ENCODE measurements at places on chromosomes 3 and 15.

DNA sequence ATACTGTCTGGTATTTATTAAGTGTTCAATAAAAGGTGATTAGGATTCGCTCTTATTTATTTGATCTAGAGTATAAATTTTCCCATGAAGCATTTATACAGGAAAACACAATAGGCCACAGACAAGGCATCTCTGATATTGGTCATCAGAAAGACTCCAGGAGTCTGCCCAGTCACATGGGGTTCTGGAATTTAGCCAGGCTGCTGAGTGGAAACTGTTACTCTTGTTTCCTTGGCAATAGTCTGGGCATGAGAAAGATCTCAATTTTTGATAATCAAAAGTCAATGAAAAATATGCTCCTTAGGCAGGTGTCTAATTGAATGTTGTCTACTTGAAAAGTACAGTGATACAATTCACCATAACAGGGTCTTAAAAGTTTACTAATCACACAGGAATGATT lies 161.2 kb downstream of the FRMD5 start:
- peak; percentile 27 for DNase-seq

DNA sequence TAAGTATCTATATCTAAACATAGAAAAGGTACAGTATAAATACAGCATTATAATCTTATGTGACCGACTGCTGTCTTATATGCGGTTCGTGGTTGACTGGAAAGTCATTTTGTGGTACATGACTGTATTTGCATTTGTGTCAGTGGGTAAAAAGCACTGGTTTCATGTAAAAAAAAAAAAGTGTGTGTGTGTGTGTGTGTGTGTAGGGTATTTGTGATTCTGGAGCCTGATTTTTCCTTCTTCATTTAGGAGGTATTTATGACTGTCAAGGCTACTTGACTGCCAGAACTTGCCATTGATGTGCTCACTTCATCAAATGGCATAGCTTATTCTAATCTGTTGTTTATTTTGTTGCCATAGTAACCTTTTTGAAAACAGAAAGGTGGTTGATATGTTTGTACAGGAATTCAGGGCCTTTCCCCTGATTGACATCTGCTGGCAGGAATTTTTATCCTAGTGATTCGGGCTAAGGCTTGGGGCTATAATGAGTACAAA lies 63.2 kb downstream of the AKAP13 start:
- DNase-seq, result peak; percentile 88

DNA sequence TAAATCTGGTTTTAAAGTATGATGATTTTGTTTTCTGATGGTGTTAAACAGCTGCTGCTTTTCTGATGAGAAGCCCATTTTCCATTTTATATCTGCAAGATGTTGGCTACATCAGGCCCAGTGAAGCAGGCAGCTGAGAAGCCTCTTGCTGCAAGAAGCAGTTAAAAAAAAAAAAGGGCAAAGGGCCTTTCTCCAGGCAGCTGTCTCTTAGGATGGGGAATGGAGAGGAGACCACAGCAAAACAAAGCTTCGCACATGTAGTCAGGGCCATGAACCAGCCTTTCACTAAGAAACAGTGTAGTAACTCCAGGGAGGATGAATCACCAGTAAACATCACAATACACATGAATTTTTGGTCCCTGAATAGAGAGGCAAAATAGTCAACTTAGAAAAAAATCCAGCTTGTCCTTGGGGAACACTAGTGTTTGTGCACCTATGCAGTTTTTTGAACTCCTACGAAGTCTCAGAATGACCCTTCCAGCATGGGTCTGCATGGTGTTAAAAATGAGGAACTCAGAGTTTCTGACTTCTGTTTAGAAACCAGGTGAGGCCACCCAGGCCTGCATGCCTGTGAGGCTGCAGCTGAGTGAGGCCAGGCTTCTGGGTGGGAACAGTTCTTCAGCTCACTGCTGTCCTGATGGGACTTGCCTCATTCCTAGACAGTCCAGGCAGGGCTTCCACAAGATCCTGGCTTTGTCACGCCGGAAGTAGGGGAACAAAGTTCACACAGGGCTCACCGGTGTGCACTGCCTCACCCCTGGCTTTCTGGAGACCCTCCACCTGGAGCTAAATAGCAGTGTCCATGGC lies 518.7 kb downstream of the MCTP2 start:
- peak; percentile 39 for DNase-seq

GRCh38 chr3:50876947-50877346 lies 202.2 kb downstream of the DOCK3 start:
- DNase-seq, result no peak

GRCh38 chr3:98991393-98991792 lies 89.9 kb upstream of the DCBLD2 start:
- no peak for DNase-seq

GRCh38 chr15:42056934-42057798 lies 36.3 kb upstream of the PLA2G4E start:
- peak; percentile 100 for DNase-seq

DNA sequence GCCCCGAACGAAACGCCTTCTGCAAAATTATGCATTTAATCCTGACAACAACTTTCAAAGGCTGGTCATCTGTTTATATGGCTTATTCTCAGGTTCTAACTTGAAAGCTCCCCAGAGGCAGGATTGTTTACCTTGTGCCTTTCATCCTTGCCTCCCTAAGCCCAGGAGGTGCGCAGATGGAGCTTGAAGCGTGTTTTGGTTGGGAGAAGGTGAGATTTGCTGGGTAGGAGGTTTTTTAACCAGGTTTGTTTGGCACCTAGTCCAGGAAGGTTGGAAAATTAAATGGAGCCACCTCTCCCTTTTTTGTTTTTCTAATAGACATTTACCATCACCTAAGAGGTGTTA lies 675 bp downstream of the TSEN2 start:
- DNase-seq, result peak; percentile 9

GRCh38 chr3:56773986-56774385 lies 27.8 kb downstream of the ARHGEF3 start:
- DNase-seq, result no peak

GRCh38 chr15:41945731-41946130 lies 26.6 kb downstream of the EHD4 start:
- no peak for DNase-seq

GRCh38 chr3:32495609-32496008 lies 7.0 kb downstream of the CMTM6 start:
- peak; percentile 91 for DNase-seq

DNA sequence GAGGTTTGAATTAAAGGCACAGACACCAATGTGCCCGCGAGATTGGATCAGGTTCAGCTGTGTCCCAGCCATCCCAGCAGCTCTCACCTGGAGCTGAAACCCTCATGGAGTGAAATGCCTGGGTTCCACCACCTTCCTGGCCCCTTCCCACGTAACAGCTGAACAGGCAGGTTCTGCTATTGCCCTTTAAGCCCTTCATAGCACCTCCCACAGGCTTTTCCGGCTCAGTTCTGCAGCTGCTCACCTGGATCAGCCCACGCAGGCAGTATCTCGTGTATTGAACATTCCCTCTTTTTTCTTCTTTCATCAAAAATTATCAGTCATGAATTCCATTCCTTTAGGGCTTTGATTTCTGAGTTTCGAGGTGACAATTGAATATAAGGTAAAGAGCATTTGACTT lies 129.8 kb downstream of the SLC9A9 start:
- no peak for DNase-seq

DNA sequence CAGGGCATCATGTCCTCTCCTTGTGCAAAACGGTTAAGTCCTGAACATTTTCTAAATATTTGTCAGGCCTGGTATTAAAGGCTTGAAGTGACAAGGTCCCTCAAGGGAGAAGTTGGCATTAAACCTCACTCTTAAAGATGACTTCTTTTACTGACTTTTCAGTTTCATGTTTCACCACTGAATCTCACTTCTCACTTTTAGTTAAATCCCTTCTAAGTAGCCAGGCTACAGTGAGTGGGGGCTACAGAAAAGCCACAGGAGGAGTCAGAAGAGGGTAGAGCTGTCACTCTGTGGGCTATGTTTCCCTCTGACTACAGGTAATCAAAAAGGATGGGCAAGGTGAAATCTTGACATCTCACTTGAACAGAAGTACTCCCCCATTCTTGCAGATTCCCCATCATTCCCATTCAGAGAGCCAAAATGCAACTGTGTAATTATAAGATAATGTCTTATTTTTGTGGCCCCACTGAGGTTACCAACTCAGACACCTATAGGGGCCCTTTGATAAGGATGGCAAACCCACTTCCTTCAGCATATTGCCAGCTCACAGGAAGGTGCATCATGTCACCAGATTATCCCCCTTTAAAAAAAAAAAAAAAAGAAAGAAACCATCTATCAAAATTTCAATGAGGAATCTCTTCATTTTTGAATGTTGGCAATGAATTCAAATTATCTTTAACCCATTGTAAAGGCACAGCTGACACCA lies 790.1 kb upstream of the CFAP20DC start:
- no peak for DNase-seq

DNA sequence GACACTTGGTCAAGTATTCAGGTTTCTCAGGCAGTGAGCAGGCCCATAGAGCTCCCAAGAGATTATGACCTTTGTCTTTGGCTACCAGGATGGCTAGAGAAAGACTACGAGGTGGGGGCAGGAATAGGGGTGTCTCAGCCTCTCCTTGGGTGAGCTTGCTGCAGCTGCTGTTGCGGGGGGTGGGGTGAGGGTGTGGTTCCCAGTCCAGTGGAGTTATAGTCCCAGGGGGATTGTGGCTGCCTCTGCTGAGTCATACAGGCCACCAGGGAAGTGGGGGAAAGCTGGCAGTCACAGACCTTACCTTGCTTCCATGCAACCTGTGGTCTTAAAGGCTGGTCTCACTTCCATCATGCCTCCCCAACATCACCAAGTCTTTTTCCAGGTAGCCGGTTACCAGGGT lies 31.7 kb downstream of the ATP2C1 start:
- no peak for DNase-seq

DNA sequence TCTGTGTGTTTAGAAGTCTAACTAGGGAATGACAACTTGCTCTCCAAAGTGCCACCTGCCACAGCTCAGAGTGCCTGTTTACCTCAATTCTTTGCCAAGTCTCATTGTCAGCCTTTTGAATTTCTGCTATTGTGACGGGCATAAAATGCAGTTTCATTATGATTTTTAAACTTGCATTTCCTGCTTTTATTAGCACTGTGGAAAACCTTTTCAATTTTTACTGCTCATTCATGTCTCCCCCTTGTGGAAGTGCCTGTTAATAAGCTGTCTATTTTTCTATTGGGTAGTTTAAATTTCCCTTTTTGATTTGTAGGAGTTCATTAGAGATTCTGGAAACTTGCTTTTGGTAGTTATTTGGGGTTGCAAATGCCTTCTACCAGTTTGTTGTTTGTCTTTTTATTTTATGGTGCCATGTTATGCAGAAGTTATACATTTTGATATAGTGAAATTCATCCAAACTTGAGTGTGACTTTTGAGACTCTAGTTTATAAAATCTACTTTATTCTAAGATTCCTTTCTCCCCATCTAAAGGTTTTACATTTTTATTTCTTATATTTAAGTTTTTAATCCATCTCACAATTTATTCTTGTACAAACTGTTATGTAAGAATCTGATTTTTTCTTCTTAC lies 53.9 kb upstream of the FRMD4B start:
- peak; percentile 35 for DNase-seq

GRCh38 chr3:174295306-174296092 lies 563.6 kb upstream of the NAALADL2 start:
- no peak for DNase-seq

- DNase-seq, result no peak
These were observed 6.8 kb upstream of the MAPK6 start for GRCh38 chr15:52012210-52012609.

- peak; percentile 39 for DNase-seq
These were observed 90.2 kb downstream of the GHSR start for GRCh38 chr3:172357850-172358754.

GRCh38 chr3:160027541-160028195 lies 39.0 kb downstream of the IL12A start:
- peak; percentile 67 for DNase-seq

- no peak for DNase-seq
These were observed 21.3 kb upstream of the KLF13 start for GRCh38 chr15:31305375-31305774.

GRCh38 chr15:63185206-63185605 lies 4.2 kb upstream of the RAB8B start:
- no peak for DNase-seq

DNA sequence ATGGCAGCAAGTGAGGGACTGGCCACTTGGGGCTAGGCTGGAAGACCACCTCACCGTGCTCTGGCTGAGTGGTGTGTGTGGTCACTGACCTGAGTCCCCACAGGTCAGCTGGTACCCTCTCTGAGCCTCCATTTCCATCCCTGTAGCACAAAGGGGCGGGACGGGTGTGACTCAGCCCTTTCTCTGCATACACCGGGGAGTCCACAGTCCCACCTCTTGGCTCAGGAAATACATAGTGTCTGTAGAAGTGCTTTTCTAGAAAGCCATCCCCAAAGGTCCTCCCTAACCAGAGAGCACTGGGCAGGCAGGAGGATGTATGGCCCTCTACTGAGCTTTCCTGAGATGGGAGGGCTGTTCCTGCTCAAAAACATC lies 27.2 kb downstream of the WNT7A start:
- DNase-seq, result peak; percentile 83

- peak; percentile 65 for DNase-seq
These were observed 97.6 kb downstream of the TPRG1 start for GRCh38 chr3:189269365-189269764.

- DNase-seq, result no peak
These were observed 407.5 kb upstream of the DPH6 start for GRCh38 chr15:35953424-35953823.

- peak; percentile 95 for DNase-seq
These were observed 43.0 kb upstream of the ABI3BP start for GRCh38 chr3:101036213-101036618.

DNA sequence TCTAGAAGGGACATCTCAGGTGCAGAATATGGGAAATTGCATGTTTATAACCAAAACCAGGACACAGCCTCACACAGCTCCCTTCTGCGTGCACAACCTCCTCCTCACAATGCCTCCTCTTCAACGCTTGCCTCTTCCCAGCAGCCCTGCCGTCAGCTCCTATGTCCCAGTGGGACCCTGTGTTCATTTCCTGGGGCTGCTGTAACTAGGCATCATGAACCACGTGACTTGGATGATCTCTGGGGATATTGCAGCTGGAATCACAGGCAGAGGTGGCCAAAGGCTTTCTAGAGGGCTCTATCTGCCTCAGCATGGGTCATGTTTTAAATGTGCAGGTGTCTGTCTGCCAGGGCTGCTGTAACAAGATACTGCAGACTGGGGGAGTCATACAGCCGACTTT lies 375.3 kb downstream of the OCA2 start:
- DNase-seq, result no peak

DNA sequence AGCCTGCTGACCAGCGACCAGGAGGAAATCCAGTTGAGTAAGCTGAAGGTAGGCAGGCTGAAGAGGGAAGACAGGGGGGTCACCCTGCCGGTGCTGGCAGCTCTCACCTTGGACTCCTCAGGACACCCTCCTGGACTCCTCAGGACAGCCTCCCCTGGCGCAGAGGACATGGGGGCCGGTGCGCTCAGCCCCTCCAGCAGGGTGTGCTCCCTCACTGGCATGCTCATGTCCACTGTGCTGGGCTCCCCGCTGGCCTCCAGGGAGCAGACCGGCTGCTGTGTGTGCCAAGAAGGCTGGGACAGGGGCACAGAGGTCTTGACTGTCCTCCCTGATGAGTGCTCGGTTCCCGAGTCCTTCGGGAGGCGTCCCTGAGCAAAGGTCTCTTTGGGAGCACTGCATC lies 183.6 kb downstream of the ATP10A start:
- DNase-seq, result no peak
